ENCODE measurements at places on chromosomes 16 and 17.

GRCh38 chr16:78990309-78990701 is 610.2 kb downstream of the MAF start:
- no peak for DNase-seq

DNA sequence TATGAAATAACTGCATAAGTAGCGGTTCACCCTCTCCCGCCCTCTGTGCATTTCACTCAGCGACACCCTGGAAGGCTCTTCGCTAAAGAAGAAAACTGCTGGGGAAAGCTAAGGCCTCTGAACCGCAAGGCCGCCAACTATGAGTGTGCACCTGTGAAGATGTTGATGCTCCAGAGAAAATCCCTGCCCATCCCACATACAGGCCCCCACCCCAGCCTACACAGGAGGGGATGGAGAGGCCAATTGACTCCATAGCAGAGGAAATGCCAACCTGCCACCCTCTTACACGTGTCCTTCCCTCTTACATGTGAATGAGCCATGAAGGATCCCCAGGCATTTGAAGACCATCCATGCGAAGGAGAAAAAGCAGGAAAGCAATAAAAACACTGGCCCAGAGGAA is 104.8 kb downstream of the MGAT5B start:
- no peak for DNase-seq

DNA sequence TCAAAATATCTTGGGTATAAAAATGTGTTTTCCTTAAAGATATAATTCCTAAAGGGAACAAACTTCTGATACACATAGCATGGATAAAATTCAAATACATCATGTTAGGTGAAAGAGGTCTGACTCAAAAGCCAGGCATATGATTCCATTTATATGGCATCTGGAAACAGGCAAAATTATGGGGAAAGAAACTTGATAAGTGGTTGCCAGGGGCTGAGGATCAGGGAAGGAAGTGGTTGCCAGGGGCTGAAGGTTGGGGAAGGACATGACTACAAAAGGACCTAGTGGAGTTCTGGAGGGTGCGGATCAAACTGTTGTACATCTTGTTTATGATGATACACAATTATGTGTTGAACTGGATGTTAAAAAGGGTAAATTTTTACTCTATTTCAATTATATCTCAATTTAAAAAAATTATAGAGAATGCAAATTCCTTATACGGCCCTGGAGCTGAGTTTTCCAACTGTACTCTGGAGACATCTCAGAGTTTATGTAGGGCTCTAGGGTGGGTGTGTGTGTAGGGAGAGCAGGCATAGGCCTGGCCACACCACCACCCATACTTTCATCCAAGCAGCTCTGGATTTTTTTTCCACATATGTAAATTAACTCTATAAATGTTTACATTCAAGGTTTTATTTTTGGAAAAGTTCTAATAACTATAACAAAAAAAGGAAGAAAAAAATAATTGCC is 55.0 kb downstream of the AMFR start:
- DNase-seq = no peak

GRCh38 chr17:13437966-13438779 is 163.6 kb downstream of the HS3ST3A1 start:
- no peak for DNase-seq

GRCh38 chr16:70478912-70479341 is 24.5 kb downstream of the FCSK start:
- DNase-seq = no peak

DNA sequence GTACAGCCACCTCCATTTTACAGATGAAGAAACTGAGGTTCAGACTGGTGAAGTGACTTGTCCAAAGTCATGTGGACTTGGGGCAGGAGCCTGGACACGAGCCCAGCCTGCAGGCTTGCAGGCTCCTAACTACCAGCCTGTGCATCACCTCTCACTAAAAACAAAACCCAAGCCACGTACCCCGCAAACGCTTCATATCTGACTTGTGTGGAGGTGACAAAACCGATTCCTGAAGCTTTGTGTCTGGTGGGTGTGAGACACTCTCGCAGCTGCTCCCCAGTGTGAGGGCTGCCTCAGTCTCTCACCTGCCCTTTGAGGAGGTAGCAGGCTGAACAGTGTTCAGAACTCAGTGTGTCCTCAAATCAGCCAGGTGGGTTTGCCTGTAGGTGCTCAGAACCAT is 8.4 kb downstream of the HNF1B start:
- DNase-seq = no peak

GRCh38 chr16:23528644-23529310 is 18.5 kb upstream of the GGA2 start:
- DNase-seq = no peak

DNA sequence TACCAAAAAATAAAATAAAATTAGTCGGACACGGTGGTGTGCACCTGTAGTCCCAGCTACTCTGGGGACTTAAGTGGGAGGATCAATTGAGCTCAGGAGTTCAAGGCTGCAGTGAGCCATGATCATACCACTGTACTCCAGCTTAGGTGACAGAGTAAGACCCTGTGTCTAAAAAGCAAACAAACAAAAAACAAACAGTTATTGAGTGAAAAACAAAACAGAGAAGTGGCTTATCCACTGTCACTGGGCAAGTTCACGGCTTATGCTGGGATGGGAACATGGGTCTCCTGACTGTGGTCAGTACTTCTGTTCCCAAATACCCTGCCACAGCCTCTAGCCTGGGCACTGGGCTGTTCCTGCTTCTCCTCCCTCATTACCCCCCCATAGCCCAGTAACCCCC is 9.5 kb upstream of the GRN start:
- no peak for DNase-seq

DNA sequence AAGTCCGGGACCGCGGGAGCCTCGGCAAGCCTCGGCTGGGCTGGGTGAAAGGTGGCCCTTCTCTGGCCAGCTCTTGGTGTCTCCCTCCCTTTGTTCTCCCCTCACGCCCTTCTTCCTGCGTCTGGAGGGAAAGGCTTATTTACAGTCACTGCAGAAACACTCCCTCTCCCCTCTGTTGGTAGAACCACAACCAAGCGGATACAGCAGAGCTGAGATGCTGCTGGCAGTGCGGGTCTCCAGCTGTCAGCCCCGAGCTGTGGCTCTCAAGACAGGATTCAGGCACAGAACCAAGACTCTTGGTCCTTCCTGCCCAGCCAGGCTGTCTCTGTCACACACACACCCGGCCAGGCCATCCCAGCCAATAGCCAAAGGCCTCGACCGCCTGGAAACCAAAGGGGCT is 133.3 kb downstream of the ENGASE start:
- no peak for DNase-seq

- DNase-seq = peak; percentile 6
These were observed 817 bp downstream of the NME1 start for GRCh38 chr17:51154176-51154575.

DNA sequence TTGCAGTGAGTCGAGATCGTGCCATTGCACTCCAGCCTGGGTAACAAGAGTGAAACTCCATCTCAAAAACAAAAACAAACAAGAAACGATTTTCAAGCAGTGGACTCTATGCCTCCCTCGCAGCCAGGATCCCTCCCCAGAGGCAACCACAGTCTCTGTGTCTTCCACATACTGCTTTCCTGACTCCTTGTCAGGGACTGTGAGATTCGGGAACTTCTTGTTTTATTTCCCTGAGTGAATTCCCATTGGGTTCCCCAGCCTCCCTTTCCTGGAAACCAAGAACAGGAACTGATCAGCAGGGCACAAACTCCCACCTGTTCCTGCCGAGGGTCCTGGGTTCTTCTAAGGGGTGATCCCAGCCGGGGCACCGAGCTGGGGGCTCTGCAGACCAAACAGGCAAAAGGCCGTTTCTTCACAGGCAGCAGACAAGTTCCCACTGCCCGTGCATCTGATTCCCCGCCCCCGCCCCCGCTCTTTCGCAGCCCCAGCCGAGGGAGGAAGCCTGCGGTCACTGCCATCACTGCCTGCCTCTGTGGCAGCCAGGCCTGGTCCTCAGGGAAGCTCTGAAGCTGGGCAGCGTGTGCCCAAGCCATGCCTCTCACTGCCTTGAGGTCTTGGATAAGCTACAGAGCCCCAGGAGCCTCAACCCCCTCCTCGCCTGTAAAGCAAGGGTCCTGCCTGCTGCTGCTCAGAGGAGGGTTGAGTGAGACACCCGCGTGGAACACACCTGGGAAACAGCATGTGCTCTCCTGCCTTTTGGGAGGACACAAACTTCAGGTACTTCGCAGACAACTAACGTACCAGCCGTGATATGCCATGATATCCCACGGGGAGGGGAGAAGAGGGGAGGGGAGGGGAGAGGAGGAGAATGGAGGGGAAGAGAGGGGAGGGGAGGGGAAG is 5.5 kb upstream of the PIEZO1 start:
- peak; percentile 68 for DNase-seq

DNA sequence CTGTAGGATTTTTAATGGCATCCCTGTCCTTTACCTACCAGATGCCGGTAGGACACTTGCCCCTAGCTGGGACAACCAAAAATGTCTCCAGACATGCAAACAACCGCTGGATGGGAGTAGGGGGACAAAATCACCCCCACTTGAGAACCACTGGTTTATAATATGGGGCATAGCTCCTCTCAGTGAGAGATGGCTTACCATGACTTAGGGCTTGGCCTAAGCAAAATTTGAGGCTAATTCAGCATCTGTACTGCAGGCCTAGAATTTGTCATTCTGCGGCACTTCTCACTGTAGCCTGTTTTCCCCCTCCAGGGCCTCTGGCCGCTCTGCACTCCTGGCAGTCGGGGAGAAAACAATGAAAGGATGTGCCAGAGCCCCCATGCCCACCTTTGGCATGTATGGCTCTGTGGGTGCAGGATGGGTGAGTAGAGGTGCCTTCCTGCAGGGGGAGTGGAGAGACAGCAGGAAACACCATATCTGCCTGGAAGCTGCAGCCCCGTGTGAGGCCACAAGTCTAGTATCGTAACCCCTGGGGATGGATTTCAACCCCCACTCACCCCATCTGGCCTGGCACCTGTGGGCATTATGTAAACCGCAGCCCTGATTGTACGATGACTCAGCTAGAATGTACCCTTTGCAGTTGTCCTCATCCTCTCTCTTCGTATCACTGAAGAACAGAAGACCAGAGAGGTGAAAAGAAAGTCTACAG is 268.1 kb downstream of the SOX9 start:
- no peak for DNase-seq

GRCh38 chr17:49079840-49080663 is 52.5 kb upstream of the B4GALNT2 start:
- no peak for DNase-seq

DNA sequence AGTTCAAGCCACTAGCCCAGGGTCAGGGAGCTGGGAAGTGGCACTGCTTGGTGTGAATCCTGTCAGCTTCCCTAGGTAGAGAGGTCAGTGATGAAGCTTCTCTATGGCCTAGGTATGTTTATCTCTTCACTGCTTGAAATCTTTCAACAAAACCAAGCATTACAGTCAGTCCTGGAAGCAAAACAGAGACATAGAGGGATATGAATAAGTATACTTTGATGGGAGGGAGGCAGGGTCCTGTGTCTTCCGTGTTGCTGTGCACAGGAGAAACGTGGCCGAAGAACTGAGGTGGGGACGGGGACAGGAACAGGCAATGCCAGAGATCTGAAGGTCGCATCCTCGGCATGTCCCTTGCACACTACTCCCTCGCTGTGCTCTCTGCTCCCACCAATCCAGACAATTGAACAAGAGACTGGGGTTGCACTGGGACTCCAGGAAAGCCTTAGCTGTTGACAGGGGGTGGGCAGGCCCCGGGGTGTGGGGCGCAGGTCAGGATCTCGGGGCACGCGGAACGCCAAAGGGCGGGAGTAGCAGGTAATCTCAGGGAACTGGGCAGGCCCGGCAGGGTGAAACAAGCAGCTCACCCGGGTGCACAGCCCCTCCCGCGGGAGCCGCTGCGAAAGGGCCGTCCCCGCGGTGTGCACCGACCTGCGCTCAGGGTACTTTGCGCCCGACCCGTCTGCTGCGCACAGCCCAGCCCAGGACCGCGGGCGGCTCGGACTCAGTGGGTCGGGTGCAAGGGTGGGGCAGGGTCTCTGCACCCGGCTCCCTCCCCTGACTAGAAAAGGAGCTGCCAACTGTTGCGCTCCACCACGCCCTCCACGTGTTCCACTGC is at the start of gene MT1H:
MT1H (plus strand) TSS at position 810 of the 835 bp plus-strand sequence. CDS start 71 bp downstream, outside the sequence.
- no peak for DNase-seq

- peak; percentile 65 for DNase-seq
These were observed 280.2 kb downstream of the SEC14L1 start for GRCh38 chr17:77420804-77421629.

GRCh38 chr17:82882715-82883418 is 43.0 kb upstream of the ZNF750 start:
- peak; percentile 86 for DNase-seq

DNA sequence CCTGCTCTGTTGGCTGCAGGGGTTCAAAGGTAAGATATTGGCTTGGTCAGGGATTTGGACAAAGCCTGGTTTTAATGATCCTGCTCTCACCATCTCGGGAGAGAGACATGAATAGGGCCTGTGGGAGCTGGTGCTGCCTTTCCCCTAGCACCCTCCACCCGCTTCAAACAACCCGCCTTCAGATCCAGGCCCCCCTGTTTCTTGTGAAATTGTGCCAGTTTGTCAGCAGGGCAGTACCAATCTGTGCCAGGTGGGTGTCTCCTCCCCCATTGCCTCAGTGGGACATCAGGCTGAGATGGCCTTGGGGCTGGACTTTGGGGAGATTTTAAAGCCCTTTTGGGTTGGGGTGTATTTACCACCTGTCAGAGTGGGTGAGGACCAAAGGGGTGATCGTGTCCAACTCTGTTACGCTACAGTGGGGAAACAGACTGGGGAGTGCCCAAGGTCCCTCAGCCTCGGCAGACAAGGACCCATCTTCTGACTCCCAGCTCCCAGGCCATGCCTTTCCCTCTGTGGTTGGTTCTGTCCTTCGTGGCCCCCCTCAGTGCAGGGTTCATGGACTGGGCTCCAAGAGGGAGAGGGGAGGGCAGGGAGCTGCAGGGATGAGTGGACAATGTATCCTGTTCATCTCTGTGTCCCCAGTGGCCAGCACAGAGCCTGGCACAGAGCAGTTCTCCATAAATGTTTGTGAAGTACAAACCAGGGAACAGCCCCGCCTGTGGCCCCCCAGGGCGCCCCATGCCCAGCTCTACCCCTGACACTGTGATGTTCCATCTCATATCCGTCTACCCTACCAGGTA is 3.3 kb downstream of the ARHGAP23 start:
- DNase-seq = no peak

- no peak for DNase-seq
These were observed 419 bp downstream of the GLIS2 start for GRCh38 chr16:4316108-4316863.

DNA sequence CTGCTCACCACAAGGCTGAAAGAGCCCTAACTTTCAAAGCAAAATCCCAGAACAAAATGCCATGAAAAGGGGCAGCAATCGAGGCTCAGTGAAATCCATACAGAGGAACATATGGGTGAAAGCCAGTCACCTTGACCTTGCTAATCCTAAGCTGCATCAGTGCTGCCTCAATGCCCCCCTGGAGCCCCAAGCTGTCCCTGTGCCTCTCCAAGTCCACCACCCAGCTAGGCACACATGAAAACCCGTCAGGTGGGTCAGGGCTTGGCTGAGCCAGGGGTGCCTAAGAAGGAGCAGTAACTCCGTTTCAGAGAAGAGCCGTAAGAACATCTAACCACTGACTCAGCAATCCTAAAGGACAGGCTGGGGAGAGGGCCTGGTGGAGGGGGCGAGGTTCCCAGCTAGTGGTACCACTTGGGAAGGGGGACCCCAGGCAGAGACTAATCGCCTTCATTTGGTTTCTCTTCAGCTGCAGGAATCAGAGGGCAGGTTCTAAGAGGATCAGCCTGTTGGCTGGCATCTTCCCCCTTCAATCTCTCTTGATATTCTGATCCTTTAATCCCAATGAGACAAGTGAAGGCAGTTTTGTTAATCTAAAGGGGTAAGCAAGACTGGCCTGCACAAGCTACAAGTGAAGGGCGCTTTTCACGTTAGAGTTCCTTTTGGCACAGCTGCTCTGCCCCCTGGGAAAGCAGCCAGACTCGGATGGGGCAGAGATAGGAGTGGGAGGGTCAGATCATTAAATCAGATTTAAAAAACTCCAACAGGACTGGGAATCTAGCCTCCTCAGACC is 7.6 kb downstream of the PITPNA start:
- DNase-seq = no peak
